ENCODE measurements at places on chromosomes 4 and X.

GRCh38 chr4:149993030-149993429 lies 85.2 kb upstream of the DCLK2 start:
- peak; percentile 63 for DNase-seq

DNA sequence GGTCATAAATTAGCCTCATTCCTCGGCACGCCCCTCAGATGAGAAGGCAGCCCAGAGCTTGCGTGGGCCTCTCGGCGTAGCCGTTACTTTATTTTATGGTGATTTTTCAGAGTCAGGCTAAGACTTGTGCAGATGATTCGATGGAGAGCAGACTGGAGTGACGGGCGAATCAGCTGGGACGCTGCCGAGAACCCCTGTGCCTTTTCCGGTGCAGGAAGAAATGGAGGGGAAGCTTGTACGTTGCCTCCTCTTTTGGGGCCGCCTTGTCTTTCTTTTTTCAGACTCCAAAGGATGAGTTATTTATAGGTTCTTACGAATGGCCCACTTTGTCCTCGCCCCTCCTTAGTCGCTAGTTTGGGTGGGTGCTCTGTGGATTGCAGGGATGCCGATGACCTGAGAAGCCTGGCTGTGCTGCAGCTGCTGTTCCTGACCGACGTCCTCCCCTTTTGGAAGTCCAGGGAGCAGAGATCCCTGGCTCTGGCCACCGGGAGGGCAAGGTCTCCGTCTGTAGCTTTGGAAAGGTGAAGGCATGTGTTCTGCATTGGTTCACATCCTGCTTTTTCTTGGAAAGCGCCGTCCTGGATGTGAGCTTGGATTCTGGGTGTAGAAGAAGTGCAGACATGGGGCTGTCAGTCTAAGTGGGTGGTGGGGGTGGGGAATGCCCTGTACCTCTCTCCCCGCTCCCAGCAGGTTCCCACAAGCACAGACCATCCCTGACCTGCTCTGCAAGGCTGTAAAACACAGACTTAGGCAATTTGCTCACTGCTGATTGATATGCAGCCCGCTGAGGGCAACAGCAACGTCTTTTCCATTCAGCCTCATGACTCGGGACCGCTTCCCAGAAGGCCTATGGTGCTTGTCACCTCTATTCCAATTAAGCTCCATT lies 9.3 kb downstream of the SORCS2 start:
- DNase-seq, result peak; percentile 20

GRCh38 chr4:158964114-158964727 lies 138.7 kb upstream of the RAPGEF2 start:
- DNase-seq, result no peak

GRCh38 chrX:103687696-103688201 lies 1.2 kb upstream of the MORF4L2 start:
- peak; percentile 83 for DNase-seq

DNA sequence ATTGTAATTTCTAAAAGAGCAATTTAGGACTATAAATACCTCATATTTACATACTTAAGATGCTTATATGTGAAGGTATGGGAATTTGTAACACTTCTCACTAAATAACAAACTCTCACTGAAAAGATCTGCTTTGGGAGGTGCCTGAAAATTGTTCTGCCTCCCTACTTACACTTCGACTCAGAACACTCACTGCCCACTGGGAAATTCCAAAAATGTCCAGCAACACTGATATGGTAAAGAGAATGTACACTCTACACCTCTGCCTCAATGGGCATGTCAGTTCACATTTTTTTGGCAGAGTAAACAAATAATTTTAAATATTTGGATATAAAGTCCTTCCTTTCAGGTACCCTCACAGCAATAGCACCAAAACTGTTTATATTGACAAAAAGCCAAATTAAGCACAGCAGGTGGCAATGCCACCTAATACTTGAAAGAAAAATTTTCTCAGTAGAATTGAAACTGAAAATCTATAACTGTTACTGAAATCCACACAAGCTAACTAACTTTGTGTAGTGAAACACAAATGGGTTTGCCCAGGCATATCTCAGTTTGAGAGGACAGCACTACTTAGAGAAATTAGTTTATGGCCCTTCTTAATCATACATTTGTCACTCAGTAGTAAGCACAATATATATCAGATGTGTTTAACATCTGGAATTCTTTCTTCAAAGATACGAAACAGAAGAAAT lies 67.1 kb downstream of the PRDM5 start:
- DNase-seq, result no peak

- DNase-seq, result no peak
Observed at GRCh38 chr4:145352438-145353145, 129.1 kb upstream of the SMAD1 start.

- DNase-seq, result no peak
Observed at GRCh38 chr4:156581282-156582063, 390.1 kb downstream of the PDGFC start.

DNA sequence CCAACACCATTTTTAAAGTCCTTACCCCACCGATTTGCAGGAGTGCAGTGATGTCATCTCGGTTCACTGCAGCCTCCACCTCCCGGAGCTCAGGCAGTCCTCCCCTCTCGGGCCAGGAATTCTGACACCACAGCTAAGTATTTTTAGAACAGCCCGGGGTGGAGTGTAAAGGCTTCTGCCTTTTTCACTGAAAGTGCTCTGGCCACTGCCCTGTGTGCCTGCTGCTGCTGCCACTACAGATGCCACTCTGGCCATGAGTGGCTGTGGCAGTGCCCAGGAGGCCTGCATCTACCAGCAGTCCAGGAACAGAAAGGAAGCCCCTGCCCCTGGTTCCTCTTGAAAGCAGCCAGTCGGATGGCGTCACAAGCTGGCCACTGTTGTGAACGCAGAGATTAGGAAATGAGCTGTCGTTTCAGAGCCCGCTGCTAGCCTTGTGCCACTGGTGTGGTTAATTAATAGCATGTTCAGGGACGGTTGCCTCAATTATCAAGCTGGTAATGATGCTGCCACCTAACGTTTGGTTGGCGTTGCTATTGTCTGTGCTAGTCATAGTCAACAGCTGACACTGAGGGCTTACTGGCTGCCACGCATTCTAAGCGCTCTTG lies 23.6 kb upstream of the TBC1D14 start:
- peak; percentile 66 for DNase-seq

- DNase-seq, result no peak
Observed at GRCh38 chr4:121154103-121154515, 10.0 kb downstream of the TNIP3 start.

DNA sequence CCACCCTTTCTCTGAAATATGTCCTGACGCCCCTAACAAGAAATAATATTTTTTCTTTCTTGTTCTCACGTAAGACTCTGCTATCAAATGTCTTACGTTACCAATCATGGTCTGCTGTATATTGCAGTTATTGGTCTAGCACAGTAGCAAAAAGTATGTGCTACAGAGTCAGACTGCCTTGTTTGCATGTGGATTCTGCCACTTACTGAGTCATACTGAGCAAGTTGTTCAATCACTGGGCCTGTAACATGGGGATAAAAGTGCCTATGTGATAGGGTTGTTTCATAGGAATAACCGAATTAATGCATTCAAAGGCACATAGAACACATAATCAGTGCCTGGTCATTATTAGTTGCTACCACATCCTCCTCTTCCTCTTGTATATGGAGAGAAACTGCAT lies 14.1 kb downstream of the RPGR start:
- DNase-seq, result peak; percentile 68

DNA sequence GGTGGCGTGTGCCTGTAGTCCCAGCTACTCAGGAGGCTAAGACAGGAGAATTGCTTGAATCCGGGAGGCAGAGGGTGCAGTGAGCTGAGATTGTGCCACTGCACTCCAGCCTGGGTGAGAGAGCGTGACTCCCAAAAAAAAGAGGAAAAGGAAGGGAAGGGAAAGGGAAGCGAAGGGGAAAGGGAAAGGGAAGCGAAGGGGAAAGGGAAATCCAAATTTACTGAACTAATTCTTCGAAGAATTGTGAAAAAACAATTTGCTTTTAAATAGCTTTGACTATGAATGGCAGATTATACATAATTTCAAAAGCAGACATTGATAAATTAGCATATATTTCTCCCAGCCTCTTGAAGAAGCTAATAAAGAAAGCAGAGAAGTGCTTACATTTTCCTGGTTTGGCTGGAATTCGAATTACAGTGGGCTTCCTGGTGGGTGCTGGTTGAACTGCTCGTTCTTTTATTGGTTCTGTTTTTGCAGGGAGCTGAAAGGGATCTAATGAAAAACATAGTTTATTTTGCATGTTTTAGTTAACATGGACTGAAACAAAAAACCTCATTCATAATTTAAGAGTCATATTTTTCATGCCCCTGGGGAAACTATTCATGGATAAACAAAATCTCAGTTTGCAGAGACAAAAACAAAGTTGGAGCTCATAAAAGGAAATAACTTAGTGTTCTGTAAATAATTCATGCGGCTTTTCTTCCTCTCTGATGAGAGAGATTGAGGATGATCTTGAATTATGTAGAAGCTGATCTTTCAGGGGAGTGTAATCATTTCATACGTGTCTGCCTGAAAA lies 66.0 kb downstream of the RPS3A start:
- DNase-seq, result no peak

DNA sequence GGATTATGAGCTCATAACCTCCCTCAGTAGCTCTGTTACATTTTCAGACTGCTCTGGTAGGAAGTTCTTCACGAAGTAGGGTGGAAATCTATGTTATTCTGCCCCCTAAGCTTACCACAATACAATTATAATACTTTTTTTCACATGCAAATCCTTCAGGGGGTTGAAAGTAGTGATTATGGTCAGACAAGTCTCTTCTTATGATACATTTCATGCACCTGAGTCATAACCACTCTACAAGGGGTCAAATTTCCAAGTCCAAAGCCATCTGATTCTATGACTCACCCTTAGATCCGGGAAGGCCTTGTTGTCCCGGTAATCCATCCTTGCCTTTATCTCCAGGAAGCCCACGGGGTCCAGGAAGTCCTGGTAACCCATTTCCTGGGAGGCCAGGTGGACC lies 95.2 kb downstream of the ATG4A start:
- DNase-seq, result peak; percentile 94

DNA sequence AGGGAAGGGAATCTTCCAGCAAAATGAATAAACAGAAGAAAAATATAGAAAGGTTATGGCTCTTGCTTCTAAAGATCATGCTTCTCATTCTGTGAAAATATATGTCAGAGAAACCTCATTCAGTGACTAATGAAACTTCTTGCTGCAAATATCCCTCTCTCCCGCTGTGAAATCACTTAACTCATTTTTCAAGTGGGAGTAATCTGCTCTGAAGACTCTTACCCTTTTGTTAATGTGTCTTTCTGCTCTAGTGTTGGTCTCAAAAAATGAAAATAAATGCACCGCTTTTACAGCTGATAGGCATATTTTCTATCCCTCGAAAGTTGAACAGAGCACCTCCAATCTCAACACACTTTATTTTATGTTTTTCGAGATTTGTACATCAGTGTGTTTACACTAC lies 252.3 kb downstream of the NLGN4X start:
- DNase-seq, result no peak

DNA sequence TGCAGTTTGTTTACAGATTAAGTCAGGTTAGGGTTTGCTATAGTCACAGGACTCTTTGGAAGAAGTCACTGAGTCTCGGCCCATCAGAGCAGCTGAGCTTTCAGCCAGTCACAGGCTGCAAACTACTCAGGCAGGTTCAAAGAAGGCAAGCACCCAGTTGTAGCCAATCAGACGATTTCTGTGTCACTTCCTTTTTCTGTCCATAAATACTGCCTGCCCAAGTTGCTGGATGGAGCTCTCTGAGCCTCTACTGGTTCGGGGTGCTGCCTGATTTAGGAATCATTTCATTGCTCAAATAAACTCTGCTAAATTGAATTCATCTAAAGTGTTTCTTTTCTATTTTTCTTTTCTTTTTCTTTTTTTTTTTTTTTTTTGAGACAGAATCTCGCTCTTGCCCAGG lies 7.3 kb upstream of the SH3BP2 start:
- no peak for DNase-seq

- DNase-seq, result no peak
Observed at GRCh38 chrX:124383354-124383753, 37.0 kb downstream of the SH2D1A start.

GRCh38 chr4:20639346-20639745 lies 60.9 kb upstream of the PACRGL start:
- no peak for DNase-seq

DNA sequence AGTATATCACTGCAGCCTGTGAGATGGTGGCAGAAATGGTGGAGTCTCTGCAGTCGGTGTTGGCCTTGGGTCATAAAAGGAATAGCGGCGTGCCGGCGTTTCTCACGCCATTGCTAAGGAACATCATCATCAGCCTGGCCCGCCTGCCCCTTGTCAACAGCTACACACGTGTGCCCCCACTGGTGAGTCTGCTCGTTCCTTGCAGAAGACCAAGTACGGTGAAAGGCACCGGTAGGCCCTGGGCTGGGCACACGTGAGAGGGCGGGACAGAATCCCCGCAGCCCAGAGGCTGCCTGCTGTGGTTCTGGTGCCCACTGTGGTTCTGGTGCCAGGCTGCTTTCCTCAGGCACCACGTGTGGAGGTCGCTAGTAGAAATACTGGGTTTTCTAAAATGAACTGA lies 31.2 kb upstream of the MSANTD1 start:
- DNase-seq, result no peak

DNA sequence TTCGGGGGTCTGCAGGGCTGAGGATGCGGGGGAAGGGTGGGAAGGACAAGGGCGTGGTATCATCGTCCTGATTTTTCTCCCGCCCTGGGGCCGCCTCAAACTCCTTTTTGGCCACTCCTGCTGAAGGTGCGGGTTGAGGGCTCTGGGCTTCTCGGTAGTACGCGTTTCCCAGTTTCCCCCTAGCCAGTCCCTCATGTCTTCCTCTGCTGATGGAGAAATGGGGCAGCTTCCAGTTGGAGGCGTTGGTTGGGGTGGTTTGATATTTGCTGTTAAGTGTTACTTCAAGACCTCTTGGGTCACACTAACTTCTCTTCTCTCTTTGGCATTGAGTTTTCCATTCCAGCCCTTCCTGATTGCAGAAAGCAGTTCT lies 482 bp downstream of the GSTCD start:
- peak; percentile 15 for DNase-seq

DNA sequence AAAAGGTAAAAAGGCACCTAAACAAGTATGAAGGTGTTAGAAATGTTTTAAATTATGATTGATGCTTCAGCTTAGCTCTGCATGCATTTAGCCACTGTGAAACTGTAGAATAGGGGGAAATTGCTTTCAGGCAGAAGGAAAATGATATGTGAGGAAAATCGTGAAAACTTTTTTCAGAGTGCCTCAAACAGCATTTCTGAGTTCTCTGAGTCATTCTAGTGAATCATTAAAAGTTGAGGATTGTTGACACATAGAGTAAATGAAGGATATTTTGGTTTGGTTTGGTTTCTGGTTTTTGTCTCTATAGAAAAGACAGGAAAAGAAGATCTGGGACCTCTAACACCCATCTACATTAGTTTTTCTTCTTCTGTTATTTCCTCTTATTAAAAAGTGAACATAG lies 332.5 kb upstream of the TRAM1L1 start:
- no peak for DNase-seq

GRCh38 chr4:20486433-20486832 lies 213.8 kb upstream of the PACRGL start:
- no peak for DNase-seq

GRCh38 chrX:136780763-136781162 lies at the start of gene ARHGEF6:
Gene ARHGEF6, minus strand, starts transcription at chrX:136780932. Its CDS starts 50 bp downstream, at chrX:136780882.
- no peak for DNase-seq

- peak; percentile 100 for DNase-seq
Observed at GRCh38 chr4:74659576-74660411, 134.5 kb downstream of the BTC start.
